ENCODE measurements at places on chromosomes 4 and X.

DNA sequence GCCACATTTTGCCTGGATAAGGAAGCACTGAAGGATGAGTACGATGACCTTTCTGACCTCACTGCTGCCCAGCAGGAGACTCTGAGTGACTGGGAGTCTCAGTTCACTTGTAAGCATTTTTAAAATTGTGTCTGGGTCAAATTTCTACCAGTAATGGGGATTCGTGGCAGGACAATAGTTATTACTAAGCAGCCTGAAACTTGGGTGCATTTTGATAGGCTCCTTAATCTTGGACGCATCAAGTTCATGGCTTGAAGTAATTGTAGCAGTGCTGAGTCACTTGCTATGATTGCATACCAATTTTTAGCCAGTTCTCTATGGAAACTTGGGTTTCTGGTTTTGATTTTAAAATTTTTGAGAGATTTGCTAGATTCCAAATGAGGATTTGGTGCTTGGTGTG lies 4.3 kb downstream of the PGRMC1 start:
- DNase-seq: no peak

DNA sequence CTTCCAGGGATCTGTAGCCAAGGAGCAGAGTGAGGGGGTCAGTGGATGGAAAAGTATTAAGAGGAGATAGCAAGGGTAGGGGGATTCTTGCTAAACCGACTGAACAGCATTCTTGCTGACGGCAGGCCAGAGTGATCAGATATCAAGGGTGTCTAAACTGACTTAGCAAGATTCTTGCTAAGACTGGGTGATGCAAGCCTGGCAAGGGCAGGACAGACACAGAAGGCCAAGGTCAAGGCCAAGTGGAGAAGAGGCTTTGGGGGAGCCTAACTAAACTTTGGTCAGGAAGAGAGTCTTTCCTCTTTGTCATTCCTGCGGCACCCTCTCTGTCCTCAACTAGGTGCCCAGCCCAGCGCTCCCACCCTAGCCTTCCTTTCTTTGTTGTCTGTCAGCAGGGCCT lies 799 bp downstream of the XPNPEP2 start:
- no peak for DNase-seq

GRCh38 chr4:16196482-16197393 lies 29.5 kb downstream of the TAPT1 start:
- DNase-seq: no peak

DNA sequence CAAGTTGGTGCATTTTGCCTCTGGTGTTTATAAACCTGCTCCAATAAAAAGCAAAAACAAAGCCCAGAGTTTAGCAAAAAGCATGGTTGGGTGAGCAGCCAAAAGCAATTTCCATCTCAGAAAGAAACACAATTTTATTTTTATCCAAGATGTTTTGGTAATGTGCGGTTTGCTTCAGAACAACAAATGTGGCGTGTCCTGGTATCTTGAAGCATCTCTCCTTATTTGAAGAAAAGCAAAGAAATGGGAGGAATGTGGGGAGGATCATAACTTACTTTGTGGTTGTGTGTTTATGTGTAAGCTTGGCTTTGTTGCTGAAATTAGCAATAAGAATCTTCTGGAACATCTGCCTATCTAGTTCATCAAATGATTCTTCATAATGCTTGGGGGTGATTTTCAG lies 88.3 kb upstream of the DDX3X start:
- no peak for DNase-seq

- no peak for DNase-seq
Observed at GRCh38 chr4:184647266-184648053, 1.8 kb downstream of the CASP3 start.

GRCh38 chr4:69800599-69800998 lies 40.2 kb upstream of the SULT1B1 start:
- no peak for DNase-seq

DNA sequence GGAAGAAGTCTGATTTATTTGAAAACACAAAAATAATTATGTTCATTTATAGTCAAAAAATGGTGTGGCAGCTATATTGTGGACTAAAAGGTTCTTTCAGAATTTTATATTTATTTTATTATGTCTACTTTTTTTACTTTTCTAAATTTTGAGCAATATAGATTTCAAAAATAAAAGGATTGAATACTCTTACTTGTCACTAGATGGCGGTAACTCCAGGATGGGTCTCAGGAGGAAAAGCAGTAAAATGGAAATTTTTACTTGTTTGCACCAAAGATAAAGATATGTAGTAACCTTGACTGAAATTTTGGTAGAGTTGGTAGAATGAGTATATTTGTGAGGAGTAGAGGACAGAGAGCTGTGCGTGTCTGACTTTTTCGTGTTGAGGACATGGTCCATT lies 14.5 kb upstream of the DACH2 start:
- DNase-seq: no peak

DNA sequence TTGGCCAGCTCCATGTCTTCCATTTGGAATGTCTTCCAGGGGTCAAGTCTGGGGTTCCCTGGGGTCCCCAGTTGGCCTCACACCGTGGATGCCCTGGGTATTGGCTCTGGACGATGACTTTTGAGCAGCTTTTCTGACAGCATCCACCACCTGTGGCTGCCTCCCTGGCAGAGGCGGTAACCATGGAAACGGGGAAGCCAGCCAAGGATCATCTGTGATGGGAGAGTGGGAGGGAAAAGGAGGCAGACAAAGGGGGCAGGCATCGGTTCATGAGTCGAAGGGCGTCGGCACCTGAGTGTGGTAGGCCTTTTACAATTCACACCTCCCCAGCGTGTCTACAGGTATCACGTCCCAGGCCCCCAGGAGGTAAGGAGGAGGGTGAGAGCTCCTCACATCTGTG lies 152.2 kb downstream of the ASMT start:
- no peak for DNase-seq

- no peak for DNase-seq
Observed at GRCh38 chr4:46994007-46994405, 625 bp upstream of the GABRA4 start.

- DNase-seq: no peak
Observed at GRCh38 chrX:71871367-71871766, 39.3 kb upstream of the NHSL2 start.

DNA sequence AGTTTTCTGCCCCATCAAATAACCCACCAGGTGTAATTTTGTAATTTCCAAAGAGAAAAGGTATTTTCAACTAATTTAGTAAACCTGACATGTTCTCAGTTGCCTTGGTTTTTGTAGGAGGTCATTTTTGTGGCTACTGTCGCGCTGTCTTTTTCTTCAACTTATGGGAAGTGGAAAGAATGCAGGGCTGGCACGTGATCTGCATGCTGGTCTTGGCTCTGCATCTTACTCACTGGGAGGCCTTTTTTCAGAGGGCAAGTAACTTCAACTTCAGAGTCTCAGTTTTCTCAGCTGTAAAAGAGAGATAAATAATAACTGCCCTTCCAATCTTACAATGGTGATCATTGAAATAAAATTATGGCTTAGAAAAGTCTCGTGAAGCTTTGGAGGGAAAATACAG lies 109.9 kb upstream of the SMIM10 start:
- DNase-seq: no peak

DNA sequence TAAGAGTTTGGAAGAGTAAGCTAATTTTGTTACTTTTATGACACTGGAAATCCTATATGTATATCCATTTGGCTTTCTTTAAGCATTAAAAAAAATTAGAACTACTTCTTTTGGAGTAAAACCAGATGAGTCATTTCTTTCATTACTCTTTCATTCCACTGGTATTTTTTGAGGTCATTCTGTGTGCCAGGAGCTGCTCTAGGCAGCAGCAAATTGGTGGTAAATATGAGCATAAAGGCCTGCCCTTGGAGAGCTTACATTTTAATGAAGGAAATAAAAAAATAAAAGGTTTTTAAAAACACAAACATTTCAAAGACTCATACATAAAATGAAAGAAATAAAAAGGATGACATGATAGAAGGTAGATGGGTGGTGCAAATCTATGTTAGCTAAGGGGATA lies 37.4 kb downstream of the MID1 start:
- no peak for DNase-seq

DNA sequence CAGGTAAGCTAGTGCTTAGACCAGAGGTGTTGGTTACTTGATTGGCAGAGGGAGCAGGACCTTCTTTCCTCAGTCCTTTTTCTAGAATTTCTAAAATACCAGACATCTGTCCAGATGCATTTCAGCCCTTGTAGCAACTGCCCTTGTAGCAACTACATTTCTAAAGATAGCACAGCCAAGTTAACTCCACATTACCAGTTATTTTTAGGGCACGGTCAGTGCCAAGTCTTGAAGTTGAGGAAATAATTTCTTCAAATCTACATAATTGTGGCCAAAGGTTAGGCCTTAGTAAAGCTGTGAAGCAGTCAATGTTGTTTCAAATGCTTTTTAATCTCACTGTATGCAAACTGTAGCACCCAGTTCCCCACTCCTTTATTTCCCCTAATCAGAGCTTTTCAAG lies 62.9 kb downstream of the MID1IP1 start:
- DNase-seq: no peak

GRCh38 chr4:140286456-140286855 lies 87.0 kb upstream of the SCOC start:
- no peak for DNase-seq

- DNase-seq: no peak
Observed at GRCh38 chr4:93403571-93403970, 425.0 kb upstream of the ATOH1 start.

DNA sequence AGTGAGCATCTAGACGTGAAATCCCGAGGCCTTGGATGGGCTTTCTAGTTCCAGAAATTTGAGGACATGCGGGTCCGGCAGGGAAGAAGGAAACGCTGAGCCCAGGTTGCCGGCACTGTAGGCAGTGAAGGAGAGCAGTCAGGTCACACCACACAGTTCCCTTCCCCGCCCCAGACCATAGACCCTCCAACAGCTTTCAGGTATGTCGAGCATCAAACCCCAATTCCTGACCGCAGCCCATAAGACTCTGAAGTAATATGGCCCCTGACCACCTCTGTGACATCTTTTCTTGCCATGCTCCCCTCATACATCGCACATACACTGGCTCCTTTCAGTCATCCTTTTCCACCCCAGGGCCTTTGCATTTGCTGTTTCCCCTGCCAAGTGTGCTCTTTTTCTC lies 23.0 kb downstream of the RTL5 start:
- DNase-seq: no peak

GRCh38 chr4:104743215-104743653 lies 248.5 kb upstream of the CXXC4 start:
- DNase-seq: no peak

- no peak for DNase-seq
Observed at GRCh38 chr4:80202741-80203553, 5.6 kb downstream of the PRDM8 start.

GRCh38 chrX:40120838-40121580 lies 23.3 kb upstream of the BCOR start:
- DNase-seq: no peak

DNA sequence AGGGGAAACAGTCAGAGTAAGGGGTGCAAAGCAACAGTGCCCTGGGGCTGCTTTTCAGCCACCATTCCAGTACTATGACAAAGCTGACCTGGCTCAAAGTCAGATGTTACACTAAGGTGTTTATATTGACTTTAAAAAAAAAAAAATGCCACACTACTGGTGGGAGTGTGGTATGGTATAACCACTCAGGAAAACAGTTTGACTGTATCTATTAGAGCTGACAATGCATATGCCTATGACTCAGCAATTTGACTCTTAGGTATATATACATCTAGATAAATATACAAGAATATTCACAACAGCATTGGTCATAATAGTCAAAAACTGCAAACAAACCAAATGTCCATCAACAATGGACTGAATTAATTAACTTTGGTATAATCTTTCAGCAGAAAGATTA lies 15.0 kb downstream of the ASB9 start:
- no peak for DNase-seq

DNA sequence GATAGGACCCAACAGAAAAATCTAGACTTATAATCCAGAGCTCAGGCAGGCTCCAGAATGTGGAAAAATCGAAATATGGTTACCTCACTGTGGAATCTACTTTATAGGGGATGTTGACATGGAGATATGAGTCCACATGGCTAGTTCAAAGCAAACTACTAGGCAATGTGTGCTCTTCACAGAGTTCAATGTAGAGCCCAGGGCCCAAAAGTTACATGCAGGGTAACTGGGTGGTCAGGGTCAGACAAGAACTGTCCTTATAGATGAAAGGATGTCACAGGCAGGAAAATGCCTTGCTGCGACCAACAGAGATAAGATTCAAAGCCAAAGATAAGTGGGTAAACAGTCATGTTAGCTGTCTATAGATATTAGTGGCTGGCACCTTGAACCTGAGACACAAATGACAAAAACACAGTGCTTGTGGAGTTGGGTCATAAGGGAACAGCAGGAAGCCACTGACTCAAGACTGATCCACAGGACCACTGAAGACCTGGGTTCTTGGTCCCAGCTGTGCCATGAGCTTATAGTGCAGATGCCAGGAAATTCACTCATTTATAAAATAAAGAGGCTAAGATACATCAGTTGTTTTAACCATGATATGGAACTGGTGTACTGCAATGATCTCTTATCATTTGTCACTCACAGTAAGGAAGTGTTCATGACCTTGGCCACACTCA lies 101.7 kb upstream of the MBNL3 start:
- no peak for DNase-seq

GRCh38 chr4:113116414-113117357 lies 67.2 kb downstream of the ANK2 start:
- DNase-seq: no peak

- no peak for DNase-seq
Observed at GRCh38 chr4:80202190-80202711, 4.9 kb downstream of the PRDM8 start.

- DNase-seq: no peak
Observed at GRCh38 chr4:140808256-140808655, 52.1 kb upstream of the TBC1D9 start.

GRCh38 chrX:65528705-65529340 lies 5.8 kb downstream of the LAS1L start:
- DNase-seq: no peak

DNA sequence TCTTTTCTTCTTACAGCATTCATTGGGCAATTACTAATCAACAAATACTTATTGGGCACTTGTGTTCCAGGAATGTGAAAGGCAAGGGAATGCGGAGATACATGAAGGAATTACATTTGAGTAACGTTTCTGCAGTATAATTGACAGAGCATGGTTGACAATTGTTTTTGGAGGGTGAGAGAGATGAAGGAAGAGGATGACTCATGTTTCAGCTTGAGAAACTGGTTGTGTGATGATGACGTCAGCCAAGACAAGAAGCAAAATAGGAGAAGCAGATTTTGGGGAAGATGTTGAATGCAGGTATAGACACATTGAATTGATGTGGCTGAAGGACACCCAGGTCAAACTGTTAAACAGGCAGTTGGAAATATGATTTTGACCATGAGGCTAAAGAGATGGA lies 8.0 kb upstream of the CPEB2 start:
- no peak for DNase-seq

DNA sequence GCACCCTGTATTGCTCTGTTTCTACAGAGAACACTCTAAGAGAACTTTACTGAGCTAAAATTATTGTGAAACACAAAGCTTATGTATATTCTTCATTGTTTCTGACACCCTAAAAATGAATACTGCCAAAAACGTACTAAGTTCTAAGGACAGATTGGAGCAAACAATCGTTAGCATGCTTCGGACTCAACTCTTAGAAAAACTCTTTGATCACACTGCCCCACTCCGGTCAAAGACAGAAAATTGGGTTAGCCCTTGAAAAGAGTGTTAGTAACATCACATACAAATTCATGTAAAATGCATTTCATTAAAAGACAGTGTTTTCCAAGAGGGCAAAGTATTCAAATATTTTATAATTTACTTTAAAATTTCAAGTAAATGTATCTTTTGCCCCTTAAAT lies 177.4 kb downstream of the DCHS2 start:
- DNase-seq: no peak
